ENCODE measurements at places on chromosomes 12 and 14.

GRCh38 chr12:125983094-125983783 is 918.0 kb downstream of the AACS start:
- no peak for DNase-seq

DNA sequence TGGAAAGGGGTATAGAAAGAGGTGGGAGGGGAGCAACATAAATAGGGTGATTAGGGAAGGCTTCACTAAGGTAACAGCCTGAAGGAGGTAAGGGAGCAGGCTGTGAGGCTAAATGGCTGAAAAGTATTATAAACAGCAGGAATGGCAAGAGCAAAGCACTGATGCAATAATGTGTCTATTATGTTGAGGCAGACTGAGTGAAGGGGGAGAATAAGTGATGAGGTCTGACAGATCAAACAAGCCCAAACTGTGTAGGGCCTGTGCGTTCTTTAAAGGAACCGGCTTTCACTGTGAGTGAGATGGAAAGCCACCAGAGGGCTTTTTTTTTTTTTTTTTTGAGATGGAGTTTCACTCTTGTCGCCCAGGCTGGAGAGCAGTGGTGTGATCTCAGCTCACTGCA is 6.7 kb upstream of the VCPKMT start:
- no peak for DNase-seq

GRCh38 chr12:115543269-115543668 is 734.2 kb downstream of the MED13L start:
- no peak for DNase-seq

DNA sequence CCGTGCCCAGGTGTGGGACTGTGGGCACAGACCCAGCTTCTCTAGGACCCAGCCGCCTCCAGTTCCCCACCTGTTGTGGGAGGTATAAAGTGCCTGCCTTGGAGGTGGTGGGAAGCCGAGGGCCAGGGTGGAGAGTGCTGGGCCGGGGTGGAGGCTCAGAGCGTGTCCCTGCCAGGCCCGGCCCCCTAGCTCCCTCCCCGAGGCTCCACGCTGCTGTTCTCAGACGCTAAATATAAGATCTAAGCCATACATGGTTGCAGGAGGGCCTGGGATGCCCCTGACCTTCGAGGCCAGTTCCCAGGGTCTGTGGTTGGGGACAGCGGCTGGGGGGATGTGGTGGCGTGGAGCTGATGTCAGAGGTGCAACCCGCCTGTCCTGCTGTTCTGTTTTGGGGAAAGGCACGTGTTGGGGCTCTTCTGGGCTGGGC is 10.8 kb downstream of the INF2 start:
- peak; percentile 37 for DNase-seq

DNA sequence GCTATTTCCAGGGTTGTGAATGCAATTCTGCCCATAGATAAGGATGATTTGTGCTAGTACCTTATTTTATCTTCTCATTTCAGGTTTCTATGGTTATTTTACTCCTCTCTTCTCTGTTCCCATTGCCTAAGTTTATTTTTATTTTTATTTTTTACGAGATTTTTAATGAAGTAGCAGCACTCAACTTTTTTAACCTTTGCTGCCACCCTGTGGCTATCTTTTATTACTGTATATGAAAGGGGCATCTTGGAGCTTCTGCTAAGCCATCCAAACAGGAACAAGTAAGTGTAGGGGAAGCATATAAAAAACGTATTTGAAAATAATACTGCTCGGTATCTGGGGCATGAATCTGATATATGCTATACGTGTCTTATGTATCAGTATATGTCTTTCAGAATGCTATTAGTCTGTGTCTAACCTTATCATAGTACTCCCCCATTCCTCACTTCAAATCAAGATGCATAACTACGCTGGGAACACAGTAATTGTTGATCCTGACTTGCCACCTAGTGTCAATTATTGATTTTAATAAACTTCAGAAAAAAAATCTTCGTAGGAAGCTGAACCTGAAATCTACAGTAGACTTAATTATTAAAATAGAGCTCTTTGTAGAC is 60.3 kb downstream of the KLRG1 start:
- DNase-seq: peak; percentile 74

DNA sequence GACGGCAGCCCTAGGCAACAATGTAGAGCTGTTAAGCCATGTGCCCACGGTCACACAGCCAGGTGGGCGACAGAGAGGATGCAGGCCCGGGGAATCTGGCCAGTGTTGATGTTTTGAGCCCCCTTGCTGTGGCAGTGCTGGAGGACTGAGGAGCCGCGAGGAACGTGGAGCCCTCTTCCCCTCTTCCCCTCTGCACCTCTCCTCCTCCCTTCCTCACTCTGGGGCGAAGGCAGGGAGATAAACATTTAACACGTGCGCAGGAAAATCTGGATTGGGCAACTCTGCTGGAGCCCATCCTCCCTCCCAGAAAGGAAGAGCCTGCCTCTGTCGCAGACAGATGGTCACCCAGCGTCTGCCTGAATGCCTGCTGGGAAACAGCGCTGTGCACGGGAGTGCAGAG is 376.8 kb downstream of the FUT8 start:
- no peak for DNase-seq

- DNase-seq: no peak
Observed at GRCh38 chr12:65184176-65184857, 14.9 kb downstream of the LEMD3 start.

DNA sequence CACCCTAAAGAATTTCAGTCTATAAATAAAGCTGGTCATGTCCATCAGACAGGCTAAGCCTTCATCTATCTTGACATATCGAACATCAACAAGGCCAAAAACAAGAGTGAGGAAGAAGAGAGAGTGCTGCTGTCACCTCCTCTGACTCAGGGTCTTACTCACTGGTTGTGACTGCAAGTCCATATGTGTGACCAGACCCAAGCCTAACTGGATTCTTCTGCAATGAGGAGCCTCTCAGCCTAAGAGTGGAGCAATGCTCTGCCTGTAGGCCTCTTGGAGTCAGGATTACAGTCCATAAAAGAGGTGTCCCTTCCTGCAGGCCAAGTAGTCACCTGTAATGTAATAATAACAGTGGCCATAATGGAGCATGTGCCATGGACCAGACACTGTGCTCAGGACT is 121.2 kb upstream of the SLC35F4 start:
- DNase-seq: no peak

- DNase-seq: no peak
Observed at GRCh38 chr12:123398550-123399254, 14.8 kb downstream of the KMT5A start.

GRCh38 chr12:86264451-86265328 is 8.5 kb upstream of the MGAT4C start:
- DNase-seq: no peak

- DNase-seq: no peak
Observed at GRCh38 chr12:116126610-116127009, 150.9 kb downstream of the MED13L start.

GRCh38 chr14:100673085-100673806 is 53.4 kb upstream of the DLK1 start:
- DNase-seq: no peak

DNA sequence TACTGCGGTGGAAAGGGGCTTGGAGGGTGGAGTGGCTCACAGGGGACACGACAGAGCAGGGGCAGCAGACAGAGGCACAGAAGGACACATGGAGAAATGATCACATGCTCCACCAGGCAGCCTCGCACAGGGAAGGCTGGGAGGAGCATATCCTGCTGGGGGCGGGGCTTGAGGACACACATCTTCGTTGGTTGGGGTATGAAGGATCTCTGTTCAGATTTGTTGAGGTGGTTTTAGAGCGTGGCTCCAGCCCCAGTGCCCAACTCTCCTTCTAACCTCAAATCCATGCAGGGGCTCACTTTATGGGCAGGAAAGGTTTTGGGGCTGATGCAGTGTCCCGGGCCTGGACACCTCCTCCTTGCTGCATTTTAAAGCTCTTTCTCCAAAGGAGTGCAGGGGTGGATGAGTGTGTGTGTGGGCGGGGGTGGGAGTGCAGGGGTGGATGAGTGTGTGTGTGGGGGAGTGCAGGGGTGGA is 733 bp upstream of the P3H3 start:
- DNase-seq: peak; percentile 89

DNA sequence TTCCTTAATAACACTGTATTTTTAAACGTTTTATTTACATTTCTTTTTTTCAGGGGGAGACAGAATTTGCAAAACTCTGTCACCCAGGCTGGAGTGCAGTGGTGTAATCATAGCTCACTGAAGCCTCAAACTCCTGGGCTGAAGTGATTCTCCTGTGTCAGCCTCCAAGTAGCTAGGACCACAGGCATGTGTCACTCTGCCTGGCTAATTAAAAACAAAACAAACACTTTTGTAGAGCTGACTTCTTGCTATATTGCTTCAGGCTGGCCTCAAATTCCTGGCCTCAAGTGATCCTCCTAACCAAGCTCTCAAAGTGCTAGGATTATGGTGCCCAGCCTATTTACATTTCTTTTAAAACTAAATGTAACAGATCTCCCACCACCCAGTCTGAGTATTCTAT is 12.7 kb downstream of the CPSF6 start:
- DNase-seq: no peak

- DNase-seq: no peak
Observed at GRCh38 chr14:105742531-105742848, 216.1 kb downstream of the TMEM121 start.

GRCh38 chr14:58216544-58216943 is 16.6 kb downstream of the ACTR10 start:
- no peak for DNase-seq

GRCh38 chr14:56224691-56225681 is 106.8 kb downstream of the PELI2 start:
- no peak for DNase-seq

GRCh38 chr12:65454115-65454787 is 175.8 kb downstream of the MSRB3 start:
- DNase-seq: peak; percentile 1

- no peak for DNase-seq
Observed at GRCh38 chr14:103930051-103930604, 1.9 kb downstream of the TDRD9 start.

DNA sequence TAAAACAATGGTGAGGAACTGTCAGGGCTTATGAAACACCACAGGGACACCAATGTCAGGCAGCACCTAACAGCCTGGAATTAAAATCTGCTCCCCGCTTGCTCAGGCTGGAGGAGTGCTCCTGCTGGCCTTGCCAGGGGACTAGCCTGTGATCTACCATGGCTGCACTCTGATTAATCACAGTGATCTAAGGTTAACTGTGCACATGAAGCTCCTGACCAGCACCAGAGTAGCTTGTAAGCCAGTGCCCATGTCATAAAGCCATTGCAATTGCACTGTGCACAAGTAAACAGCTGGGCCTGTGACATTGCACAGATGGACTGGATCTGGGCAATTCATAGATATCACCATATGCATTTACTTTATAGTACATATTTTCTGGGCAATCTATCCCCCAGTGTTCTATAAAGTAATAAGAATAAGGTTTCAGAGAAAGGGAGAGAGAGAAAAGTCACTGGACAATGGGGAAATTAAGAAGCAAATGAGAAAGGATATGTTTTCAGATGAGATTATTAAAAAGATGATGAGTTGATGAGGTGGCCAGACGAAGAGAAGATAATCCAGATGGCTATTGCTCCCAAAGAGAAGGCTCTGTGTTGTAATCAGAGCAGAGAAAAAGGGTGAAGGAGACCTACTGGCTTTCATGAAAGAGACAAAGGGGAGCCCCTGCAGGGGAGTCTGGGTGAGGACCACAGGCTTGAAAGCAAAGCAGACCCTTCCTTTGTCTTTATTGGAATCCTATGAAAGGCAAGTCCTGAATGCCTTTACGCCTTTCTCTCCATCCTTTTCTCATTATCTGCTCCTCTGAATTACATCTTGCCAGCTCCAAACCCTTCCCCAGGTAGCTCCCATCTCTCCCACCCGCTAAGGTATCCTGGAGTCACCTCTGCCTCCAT is 145.8 kb downstream of the SLC38A6 start:
- no peak for DNase-seq

- no peak for DNase-seq
Observed at GRCh38 chr12:26608706-26609105, 224.3 kb downstream of the ITPR2 start.

- DNase-seq: no peak
Observed at GRCh38 chr14:77926942-77927341, 127.0 kb downstream of the ADCK1 start.

- no peak for DNase-seq
Observed at GRCh38 chr14:41605550-41606281, 960 bp upstream of the LRFN5 start.

DNA sequence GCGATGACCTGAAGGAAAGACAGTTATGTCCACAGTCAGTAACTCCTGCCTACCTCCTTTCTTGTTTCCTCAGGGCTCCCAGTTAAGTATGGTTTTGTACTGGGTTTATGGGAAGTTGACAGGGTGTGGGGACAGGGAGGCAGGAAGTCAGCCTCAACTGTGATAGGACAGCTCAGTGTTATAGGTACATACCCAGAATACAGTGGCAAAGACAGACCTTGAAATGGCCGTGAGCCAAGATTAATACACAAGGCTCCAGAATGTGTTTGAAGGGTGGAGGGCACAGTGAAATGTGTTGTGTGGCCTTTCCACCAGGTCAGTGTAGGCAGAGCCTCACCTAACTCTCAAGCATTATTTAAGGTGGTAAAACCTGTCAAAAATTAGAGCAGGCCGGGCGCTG is 4.6 kb upstream of the BIN2 start:
- DNase-seq: no peak

DNA sequence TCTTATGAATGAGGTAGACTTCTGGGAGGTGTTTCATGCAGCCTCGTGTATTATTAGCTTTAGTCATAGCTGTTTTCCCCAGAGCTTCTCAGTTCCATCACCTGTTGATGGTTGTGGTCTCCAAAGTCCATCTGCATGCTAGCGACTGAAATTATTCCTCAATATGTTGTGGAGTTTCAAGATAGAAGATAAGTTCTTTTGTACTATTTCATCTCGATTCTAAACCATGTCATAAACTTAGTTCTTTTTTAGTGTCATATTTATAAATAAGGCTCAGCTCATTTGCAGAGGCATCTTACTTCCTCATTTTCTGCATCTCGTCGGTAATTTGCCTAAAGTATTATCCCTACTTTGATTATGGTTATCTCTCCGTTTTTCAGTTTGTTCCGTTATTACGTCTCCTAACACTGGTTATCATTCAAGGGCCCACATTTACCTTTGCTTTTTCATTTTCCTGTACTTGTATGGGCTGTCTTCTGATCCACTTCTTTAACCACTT is 119.1 kb downstream of the ITPR2 start:
- DNase-seq: no peak

DNA sequence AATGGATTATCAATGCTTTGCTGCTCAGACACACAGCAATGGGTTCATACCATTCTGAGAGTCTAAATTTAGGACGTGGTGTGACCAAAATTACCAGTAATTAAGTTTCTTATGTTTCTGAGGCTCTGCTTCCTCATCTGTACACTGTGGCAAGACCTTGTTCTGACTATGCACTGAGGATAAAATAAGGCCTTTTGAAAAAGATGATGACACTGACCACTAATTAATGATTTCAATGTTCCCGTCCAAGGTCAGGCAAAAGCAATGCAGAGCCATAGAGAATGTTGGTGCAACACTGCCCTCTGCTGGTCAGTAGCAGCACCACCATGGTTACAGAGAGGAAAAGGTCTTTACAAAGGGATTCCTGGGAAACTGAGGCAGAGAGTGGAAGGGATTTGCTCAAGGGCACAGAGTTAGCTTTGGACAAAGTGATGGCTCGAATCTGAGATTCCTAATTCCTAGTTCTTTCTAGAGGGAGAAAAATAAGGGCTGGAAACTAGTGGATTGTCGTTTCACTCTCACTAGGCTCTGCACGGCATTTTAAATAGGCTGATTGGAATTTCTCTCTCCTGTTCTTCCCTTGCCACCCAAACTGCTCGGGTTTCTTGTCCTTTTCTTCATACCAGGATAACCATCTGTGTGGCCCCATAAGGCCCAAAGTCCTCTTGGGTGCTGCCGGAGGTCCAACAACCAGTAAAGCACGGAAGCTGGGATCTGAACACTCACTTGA is 22.3 kb upstream of the P2RX7 start:
- DNase-seq: peak; percentile 86

Measured in OCI-M1 (cell line).